ENCODE measurements at places on chromosomes 12 and 14.

GRCh38 chr12:118884226-118884625 lies 97.1 kb upstream of the SRRM4 start:
- no peak for DNase-seq

DNA sequence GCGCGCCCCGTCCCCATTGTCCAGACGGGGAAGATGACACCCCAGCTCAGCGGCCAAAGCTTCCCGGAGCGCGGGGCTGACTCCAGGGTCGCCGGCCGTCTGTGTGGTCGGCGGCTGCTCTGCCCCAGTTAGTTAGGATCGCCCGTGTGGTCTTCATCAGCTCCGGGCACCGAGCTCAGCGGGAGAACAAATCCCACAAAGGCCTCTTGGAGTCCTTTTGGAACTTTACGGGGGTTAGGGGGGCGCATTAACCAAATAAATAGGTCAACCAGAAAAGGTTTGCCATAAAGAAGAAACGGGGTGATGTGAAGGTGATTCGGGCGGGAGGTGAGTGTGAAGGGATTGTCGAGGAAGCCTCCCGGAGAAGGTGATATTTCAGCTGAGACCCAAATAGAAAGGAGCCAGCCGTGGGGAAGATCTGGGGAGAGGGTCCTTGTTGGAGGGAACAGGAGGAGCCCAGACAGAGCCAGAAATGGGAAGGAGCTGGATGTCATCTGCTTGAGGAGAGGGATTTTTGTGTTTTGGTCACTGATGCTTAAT lies 697 bp downstream of the ATP6V0A2 start:
- no peak for DNase-seq

- no peak for DNase-seq
Measured at GRCh38 chr14:20682435-20683124, 1.8 kb upstream of the RNASE4 start.

DNA sequence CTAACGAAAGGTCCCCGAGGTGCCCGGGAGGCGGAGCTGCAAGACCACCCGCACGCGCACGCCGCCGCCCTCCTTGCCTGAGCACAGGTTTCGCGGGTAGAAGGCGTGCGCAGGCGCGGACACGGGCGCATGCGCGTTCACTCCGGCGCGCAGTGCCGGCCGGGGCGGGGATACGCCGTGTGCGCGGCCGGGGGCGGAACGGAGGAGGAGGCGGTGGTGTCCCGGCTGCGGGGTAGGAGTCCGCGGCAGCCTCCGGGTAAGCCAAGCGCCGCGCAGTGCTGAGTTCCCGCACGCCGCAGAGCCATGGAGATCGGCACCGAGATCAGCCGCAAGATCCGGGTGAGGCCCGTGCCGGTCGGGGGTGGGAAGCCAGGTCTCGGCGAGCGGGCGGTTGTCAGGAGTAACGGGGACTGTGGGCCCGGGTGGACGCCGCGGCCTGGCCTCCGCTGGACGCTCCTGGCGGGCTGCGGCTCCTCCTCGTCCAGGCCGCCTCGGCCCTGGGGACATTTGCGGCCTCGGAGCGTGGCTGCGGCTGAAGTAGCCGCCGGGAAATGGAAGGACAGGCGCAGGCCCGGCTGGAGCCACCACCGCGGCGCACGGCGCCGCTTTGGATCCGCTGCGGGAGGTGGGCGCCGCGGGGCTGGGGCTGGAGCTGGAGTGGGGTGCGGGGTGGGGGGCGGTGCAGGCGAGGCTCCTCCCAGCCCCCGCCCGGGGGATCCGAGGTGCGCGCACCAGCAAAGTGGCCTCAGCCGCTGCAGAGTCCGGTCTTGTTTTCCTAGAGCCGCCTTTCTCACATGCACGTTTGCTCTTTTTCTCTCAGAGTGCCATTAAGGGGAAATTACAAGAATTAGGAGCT lies at the start of gene ZC3H14:
ZC3H14 (plus strand) TSS at position 207 of the 856 bp plus-strand sequence; CDS start at position 304, 97 bp downstream.
- peak; percentile 92 for DNase-seq

- DNase-seq, result no peak
Measured at GRCh38 chr14:22268875-22269274, 320.1 kb downstream of the DAD1 start.

GRCh38 chr14:76257111-76257803 lies 105.5 kb downstream of the GPATCH2L start:
- DNase-seq, result no peak

DNA sequence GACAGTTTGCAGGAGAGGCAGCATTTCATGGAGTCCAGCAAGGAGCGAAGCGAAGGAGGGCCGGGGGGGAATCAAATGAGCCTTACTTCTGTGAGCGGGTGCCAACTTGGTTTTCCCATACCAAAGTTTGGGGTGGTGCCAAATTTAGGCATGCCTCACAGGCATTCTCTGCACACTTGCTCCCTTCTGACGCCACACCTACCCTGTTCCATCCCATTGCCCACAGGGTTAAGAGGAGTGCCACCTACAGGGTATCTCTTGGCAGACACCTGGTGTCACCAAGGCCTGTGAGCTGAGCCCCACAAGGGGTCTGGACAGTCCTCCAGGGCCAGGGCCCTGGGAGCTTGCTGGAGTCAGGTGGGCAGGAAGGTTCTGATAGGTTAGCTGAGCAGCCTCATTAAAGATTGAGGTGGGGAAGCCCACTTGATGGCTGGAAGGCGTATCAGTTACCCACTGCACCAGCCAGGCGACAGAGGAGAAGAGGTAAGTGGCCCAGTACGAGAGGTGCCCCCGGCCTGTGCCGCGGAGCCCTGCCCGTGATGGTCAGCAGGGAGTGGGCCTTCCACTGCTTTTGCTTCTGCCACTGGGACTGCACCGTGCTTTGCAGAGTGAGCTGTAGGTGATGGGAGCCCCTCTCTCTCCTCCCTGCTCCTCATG lies 45.2 kb downstream of the DEGS2 start:
- no peak for DNase-seq

- no peak for DNase-seq
Measured at GRCh38 chr12:119621878-119622277, 28.3 kb downstream of the TMEM233 start.
